Kidney tubule cell (primary cell): ENCODE measurements at places on chromosomes 13 and 19.

DNA sequence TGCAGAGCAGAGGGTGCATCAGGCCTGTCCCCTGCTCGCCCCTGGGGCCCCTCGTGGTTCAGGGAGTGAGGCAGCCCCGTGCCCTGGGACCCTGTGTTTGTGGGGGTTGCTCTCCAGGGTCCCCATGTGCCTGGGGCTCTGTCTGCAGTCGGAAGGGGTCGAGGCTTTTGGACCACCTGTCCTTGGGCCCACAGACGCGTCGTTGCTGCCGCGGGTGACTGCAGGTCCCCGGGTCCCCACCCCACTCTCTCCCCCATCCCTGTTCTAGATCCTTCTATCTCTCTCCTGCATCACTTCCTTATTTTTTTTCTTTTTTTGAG lies 1.9 kb downstream of the PCSK4 start:
- DNase-seq, result no peak

DNA sequence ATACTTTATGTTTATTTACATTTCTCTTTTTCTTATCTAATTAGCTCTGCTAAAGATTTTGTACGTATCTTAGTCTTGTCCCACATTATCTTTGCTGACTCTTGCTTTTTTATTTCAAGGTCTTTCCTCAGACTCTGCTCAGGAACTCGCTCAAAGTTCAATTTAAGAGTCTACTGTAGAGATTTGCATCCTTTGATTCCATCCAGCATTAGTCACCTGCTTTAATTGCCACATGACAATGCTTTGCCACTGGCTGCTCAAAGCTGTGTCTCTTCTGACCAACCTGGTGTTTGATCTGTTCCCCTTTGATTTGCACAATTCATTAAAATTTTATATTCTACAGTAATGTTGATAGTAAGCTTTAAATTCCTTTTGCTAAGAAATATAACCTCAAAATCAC lies 157.9 kb upstream of the FREM2 start:
- peak; percentile 14 for DNase-seq

DNA sequence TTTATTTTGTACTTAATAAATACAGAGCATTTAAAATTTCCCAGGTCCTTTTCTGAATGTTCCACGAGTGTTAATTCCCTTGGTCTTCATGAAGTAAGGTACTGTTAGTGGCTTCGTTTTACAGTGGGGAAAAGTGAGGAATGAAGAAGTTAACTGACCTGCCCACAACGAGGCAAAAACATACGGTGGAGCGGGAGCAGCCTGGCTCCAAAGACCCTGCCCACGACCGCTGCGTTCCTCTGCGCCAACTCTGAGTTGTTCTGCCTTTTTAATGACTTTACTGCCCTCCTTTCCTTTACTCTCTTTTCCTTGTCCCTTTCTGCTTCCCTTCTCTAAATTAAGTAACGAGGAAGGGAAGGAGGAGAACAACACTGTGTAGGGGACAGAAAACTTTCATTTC lies 392.9 kb downstream of the PCDH9 start:
- DNase-seq, result no peak

DNA sequence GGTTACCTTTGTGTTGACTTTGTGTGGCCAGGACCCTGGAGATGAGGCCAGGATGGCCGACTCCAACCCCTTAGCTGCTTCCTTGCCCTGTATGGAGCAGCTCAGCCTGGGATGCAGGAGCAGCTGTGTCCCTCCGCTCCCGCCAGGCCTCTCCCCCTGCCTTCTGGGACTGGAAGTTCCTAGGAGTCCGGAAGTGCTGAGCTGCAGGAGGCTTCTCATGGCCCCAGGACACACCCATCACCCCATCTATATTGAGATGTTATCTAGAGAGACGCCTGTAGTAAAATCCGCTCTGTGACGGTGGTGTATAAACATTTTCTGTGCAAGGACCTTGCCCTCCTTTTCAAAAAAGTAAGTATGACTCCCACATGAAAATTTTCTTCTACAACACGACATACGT lies 27.0 kb downstream of the WTIP start:
- DNase-seq, result no peak

DNA sequence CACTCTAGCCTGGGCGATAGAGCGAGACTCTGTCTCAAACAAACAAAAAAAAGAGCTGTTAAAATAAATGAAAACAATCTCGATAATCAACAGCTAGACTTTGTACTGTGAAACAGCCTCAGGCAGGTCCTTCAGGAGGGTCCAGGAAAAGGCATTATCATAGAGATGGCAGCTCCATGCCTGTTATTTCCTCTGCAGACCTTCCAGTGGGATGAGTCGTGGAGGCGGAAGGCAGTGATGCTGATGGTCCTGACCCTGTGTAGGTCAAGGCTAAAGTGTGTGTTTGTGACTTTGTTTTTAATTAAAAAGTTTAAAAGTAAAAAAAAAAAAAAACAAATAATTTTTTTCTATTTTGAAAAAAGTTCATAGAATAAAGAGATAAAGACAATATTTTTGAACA lies 117.4 kb downstream of the TNFRSF19 start:
- peak; percentile 52 for DNase-seq

- DNase-seq, result no peak
Observed at GRCh38 chr19:720345-721160, 11.8 kb downstream of the PALM start.

- no peak for DNase-seq
Observed at GRCh38 chr13:86559901-86560300, 760.7 kb upstream of the SLITRK6 start.

DNA sequence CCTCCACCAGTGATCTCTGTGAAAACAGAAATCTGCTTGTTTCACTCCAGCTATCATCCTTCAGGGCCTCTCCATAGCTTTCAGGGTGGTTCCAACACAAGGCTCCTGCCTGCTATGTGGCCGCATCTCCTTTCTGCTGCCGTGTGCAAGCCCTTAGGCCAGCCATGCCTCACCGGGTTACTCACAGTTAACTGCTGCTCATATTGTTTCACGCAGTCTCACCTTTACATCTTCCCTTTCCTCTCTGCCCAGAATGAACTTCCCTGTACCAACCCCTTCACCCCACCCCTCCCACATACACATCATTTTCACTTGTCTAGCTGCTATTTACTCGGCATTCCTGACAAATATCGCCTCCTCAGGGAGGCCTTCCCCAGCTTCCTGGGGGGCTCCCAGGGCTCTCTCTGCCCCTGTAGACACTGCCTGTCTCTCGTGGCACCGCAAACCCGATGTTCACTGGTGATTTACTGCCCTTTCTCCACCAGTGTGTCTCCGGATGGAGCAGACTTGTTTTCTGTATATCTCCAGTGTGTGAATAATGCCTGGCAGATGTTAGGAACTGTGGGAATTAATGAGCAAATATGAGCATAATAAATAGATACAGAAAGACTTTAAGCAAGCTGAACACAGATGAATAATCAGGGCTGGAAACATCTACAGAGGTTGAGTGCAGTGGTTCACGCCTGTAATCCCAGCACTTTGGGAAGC lies 39.3 kb upstream of the GPR183 start:
- DNase-seq, result no peak

DNA sequence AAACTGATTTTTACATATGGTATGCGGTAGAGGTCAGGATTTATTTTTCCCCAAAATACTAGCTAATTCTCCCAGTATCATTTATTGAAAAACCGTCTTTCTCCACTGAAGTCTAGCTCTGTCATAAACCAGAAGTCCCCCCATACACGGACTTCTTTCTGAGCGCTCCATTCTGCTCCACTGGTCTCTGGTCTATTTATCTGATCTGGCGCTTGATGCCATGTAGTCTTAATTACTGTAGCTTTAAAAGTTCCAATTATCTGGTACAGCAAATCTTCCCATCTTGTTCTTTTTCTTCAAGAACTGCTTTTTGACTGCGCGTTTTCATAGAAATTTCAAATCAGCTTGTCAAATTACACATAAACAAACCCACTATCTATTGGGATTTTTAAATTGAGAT lies 13.7 kb downstream of the DCUN1D2 start:
- DNase-seq, result no peak

- DNase-seq, result peak; percentile 43
Observed at GRCh38 chr13:48492470-48493065, 40.3 kb downstream of the RCBTB2 start.

- DNase-seq, result no peak
Observed at GRCh38 chr19:29609636-29610035, 3.6 kb downstream of the POP4 start.

DNA sequence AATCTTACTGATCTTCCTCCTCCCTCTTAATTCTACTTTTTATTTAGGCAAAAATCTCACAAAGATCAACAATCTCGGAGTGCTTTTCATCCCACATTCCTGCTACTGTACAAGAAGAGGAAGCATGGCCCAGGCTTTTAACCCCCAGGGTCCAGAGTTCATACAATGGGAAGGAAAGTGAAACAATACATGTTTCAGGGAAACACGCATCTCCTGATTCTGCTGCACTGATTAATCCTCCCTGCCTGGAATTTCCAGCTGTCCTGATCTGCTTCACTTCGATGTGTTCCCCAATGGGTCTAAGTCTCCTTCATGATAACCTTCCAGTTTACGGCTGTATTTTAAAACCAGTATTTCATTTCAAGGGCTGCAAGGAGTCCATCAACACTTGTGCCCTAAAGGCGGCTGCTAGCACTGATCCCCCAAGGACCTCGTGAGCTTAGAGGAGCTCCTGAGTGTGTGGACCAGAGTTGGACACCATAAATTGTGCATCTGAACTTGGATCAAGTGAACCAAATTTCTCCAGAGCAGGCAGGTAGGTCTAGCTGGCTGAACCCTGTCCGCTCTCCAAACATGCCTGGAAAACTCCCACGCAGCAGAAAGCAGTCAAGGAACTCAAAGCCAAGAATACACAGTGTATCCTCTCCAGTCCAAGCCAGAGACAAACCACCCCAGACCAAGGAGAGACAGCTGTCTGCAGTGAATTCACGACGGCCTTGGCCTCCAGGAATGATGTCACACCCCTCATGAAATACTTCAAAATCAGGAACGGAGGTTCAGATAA lies 44.3 kb downstream of the COL4A1 start:
- peak; percentile 33 for DNase-seq

DNA sequence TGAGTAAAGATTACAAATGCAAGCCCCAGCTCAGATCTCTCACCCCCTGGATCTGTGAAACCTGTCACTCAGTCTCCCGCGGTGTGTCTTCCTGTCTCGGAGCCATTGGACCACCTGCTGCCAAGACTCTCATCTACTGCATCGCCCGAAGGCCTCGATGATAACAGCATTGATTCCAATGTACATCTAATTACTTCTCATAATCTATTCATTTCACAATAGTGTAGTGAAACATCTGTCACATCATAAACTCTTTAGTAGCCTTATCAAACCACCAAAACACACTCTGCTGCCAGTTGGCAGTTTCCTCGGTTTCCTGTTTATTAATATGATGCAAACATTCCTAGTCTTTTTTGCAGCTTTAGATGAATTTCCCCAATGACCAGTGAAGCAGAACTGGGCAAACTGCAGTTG lies 220.3 kb downstream of the POU4F1 start:
- DNase-seq, result no peak

DNA sequence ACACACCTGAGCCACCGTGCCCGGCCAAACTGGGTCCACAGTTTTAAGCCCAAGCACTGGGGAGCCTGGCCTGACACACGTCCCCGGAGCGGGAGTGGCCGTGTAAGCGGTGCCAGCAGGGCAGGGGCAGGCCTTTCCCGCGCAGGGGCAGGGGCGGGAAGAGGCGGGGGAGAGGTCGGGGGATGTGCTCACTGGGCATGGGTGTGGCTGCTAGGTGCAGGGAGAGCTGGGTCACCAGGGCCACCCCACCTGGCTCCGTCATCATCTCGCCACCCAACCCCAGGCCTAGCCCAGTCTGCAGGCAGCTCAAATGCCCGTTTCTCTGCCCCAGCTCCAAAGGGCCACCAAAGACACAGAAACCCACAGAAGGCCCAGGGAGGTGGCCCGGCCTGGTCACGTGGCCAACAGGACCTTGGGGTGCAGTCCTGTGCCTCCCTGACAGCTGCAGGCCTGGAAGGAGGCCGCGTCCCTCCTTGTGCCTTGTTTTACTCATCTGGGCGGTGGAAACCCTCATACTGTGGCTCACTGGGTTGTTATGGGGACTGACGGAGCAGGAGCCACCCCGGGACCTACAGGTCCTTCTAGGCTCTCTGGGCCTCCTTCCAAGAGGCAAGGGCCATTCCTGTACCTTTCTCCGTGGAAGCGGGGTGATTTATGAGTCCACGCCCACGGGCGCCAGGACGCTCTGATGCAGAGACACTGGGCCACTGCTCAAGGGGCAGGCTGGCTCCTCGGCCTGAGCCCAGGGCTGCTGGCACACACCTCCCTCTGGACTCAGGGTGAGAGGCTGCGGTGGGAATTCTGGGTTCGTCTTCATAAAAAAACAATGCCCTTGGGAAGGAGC lies 27.7 kb downstream of the MAP2K2 start:
- DNase-seq, result no peak
